ENCODE measurements at places on chromosomes 7 and 10.
A peak's percentile ranks its signal among the peaks of the same experiment; 100 is the strongest.

GRCh38 chr10:36499693-36500092 lies 625.7 kb upstream of the ANKRD30A start:
- no peak for DNase-seq

GRCh38 chr10:87585565-87586514 lies 73.8 kb upstream of the PAPSS2 start:
- no peak for DNase-seq

DNA sequence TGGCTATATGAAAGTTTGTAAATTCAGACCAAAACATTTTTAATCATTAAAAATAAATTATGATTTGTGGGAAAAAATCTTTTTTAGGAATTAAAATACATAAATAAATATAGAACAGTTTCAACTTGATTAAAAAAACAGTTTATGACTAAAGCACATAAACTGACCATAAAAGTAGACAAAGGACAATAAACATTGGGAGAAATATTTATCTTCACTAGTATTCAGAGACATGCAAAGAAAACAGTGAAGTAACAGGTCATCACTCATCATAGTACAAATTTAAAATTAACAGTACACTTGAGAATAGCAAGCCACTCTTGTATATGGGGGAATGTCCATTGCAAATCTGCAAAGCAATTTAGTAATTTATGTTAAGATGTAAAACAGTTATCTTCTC lies 28.0 kb upstream of the CELF2 start:
- DNase-seq: no peak

DNA sequence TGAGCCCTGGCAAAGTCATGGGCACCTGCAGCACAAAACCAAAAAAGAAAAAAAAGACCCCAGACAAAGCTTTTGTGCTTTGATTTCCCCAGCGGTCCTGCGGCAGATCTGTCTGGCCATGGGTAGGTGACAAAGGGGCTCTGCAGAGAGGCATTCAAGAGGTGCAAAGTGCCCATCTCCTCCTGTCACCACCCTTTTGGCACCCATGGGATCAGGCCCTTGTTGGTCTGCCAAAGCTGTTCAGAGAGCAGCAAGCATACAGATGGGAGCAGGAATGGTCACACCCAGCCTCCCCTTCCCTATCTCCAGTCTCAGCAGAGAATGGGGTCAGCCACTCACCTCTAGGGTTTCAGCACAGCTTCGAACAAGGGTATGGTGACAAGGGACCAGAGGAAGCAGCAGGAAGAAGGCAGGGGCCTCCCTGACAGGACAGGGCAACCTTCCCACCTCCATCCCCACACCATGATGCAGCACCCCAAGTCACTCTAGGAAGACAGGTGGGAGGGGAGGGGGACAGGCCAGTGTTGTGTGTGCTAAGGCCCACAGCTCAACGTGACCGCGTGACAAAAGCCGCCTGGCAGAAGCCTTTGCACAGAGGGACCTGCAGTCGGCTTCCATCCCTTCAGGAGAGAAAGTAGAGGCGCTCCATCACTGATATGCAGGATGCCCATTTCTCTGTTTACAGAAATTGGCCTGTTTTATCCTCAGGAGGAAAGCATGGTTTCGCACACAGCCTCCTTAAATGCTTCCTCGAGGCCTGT lies 6.3 kb downstream of the CAMK2G start:
- no peak for DNase-seq

DNA sequence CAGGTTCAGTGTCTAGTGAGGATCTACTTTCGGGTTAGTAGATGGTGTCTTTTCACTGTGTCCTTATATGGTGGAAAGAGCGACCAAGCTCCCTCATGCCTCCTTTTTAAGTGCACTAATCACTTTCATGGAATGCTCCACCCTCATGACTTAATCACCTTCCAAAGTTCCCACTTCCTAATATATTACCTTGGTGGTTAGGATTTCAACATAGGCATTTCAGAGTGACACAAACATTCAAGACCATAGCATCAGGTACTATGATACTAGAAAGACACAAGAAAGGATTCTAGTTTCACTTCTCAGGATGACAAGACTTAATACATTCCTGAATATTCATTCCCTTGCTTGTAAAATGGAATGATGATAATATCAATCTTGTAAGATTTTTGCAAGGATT lies 119.1 kb upstream of the FAM3C start:
- no peak for DNase-seq

DNA sequence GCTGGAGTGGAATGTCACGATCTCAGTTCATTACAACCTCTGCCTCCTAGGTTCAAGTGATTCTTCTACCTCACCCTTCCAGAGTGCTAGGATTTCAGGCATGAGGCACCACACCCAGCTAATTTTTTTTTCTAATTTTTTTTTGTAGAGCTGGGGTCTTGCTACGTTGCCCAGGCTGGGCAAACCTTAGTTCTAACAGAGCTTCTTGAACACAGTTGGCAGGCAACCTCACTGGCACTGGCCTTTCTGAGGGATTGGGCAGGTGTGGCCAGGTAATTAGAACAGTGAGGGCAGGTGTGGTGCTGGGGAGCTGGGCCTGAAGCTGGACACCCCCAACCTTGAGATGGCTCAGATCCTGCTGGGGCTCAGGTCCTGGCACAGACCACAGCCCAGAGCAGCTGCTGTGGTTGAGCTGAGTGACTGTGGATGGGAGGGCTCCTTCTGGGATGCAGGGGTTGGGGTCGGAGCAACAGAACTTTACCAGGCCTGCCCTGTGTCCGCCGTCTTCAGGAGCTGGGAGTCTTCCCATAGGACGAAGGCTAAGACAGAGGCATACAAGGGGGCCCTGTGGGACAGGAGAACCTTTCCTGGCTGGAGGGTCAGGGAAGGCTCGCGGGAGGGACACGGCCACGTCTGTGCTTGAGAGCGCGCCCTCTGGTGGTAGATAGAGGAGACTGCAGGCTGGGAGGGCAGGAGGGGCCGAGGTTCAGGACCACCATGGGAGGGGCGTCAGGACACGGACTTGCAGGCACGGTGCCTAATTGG lies 48.2 kb downstream of the COL26A1 start:
- DNase-seq: peak; percentile 14

GRCh38 chr10:58241346-58241745 lies 26.3 kb downstream of the IPMK start:
- DNase-seq: no peak

DNA sequence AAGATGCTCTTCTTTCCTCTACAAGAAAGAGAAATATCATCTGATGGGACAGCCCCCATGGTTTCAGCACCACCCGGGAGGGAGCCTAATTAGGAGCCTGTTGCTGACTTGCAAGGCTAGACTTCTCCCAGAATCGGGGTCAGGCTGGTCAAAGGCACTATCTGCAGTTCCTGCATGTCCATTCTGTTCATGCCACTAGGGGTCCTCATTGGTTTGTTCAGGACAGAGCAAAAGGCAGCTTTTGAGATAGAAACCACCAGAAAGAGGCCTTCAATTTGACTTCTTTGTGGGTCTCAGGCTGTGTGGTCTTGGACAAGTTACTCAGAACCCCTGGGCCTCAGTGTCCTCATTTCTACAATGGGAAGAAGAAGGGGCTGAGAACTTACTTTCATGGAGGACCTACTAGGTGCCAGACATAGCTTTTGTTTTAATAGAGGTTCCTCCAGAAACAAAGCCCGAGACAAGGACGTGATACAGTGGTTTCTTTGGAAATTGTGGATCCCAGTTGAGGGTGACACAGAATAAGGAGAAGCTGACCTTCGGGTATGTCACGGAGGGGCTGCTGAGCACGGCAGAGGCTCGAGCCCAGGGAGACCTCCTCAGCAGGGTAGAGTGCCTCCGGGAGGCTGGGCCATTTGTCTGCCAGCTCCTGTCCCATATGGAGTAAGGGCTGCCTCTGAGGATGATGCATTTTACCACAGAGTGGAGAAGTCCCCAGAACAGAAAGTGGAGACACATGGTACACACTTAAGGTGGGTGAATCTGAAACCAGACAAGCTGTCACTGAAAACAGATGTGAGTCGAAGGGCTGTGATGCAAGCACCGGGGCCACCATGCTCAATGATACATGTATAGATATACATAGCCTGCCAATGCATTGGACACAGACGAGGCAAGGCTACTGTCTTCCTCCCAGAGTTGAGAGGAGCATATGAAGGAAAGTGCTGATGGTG lies 33.1 kb upstream of the NEUROD6 start:
- no peak for DNase-seq

DNA sequence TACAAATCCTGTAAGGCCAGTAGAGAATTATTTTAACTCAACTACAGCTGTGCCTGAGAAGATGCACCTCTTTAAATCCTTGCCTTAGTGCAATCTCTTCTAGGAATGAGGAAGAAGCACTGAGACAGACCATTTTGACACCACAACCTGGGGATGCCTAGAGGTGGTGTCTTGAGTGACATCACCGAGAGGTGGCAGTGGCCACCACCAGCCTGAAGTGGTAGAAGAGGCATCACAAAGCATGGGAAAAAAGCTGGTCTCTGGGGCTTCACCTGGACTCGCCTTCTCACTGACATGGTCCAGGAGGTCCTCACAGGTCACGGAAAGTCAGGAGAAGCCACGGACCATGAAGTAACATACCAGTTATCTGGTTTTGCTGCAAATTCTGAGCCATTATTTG lies 99.2 kb upstream of the PDLIM1 start:
- DNase-seq: no peak

Measured in T-helper 2 cell treated with Interferon-gamma antibody and Interleukin-4, amounts not matched to agents 5 μg/mL and 100 μg/mL, for 36 hours (primary cell).